Epithelial cell of alveolus of lung (primary cell): ENCODE measurements at places on chromosomes 2 and 18. TPM values are rescaled to one million over a fixed set of nuclear protein-coding genes. Genes with fewer than 3 reads are reported as not detected.

HOXD12 gene
- not detected in 2 replicates for total RNA-seq

FHL2 gene
- total RNA-seq: 240 and 443 TPM in 2 replicates

RPRM gene
- not detected in 2 replicates for total RNA-seq

MAP2 gene
- 4.6 and 6.2 TPM in 2 replicates for total RNA-seq

AKAIN1 gene
- total RNA-seq: not detected in 2 replicates

CASP10 gene
- total RNA-seq: 0.88 and 2.2 TPM in 2 replicates

RALB gene
- 28.3 and 48.4 TPM in 2 replicates for total RNA-seq

MBD1 gene
- 63.9 and 81.2 TPM in 2 replicates for total RNA-seq

ODC1 gene
- 44.7 and 122 TPM in 2 replicates for total RNA-seq

ASB18 gene
- total RNA-seq: not detected in 2 replicates

UGT1A7 gene
- total RNA-seq: 0.13 TPM in 1 of 2 replicates, not detected in the other

OBSL1 gene
- 27.0 and 93.4 TPM in 2 replicates for total RNA-seq

CFAP221 gene
- not detected in 2 replicates for total RNA-seq

ERFE gene
- total RNA-seq: 2.4 and 9.1 TPM in 2 replicates

COL4A4 gene
- total RNA-seq: 0.32 and 0.91 TPM in 2 replicates

CELF4 gene
- total RNA-seq: not detected in 2 replicates

SERPINB4 gene
- 0.64 TPM in 1 of 2 replicates, not detected in the other for total RNA-seq

ANKRD36 gene
- 7.7 and 8.1 TPM in 2 replicates for total RNA-seq

SIGLEC15 gene
- total RNA-seq: 1.0 TPM in 1 of 2 replicates, not detected in the other

GAREM1 gene
- 5.7 and 6.2 TPM in 2 replicates for total RNA-seq

DPP10 gene
- total RNA-seq: 2.6 TPM in 1 of 2 replicates, not detected in the other

DSC3 gene
- total RNA-seq: 1.4 and 2.5 TPM in 2 replicates

NFATC1 gene
- 5.4 and 7.6 TPM in 2 replicates for total RNA-seq

SLC40A1 gene
- total RNA-seq: 2.3 and 21.2 TPM in 2 replicates

CTAGE1 gene
- total RNA-seq: 0.13 TPM in 1 of 2 replicates, not detected in the other

DSG1 gene
- total RNA-seq: not detected in 2 replicates

CD8B2 gene
- total RNA-seq: not detected in 2 replicates

PSMA8 gene
- not detected in 2 replicates for total RNA-seq

RNF152 gene
- total RNA-seq: 10.0 and 11.6 TPM in 2 replicates
